ENCODE measurements at places on chromosomes 1 and 21.

- no peak for DNase-seq
Measured at GRCh38 chr1:218845589-218845988, 328.1 kb upstream of the LYPLAL1 start.

- DNase-seq = no peak
Measured at GRCh38 chr1:48741380-48741779, 35.3 kb downstream of the BEND5 start.

GRCh38 chr1:96492236-96492635, 229.3 kb upstream of the PTBP2 start:
- no peak for DNase-seq

GRCh38 chr1:119008483-119009311, 20.6 kb upstream of the TBX15 start:
- DNase-seq = no peak

- no peak for DNase-seq
Measured at GRCh38 chr1:57340334-57341070, 83.4 kb downstream of the DAB1 start.

- DNase-seq = no peak
Measured at GRCh38 chr1:37042506-37042905, 8.2 kb upstream of the GRIK3 start.

DNA sequence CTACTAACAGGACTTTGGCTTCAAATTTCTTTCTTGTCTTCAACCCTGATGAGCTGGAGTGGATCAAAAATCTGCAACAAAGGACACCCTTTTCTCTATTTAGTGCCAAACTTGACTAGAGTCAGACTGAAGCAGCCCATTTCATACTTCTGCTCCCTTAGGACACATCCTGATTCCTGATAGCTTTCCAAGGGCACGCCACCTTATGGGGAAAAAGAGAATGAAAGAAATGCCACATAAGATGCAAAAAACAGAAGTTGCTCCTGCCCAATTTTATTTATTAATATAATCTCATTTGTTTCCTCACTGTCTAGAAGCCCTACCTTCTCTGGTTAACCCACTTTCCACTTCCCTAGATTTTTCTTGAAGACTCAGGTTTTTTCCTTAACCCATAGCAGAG, 72.7 kb upstream of the NBPF4 start:
- no peak for DNase-seq

- no peak for DNase-seq
Measured at GRCh38 chr1:179026813-179027669, 1.3 kb downstream of the FAM20B start.

GRCh38 chr1:67053785-67054772, at the start of gene SLC35D1:
TSS of gene SLC35D1 (minus strand) at chr1:67054148. CDS start at chr1:67054013, 135 bp downstream.
- DNase-seq = peak; percentile 27

DNA sequence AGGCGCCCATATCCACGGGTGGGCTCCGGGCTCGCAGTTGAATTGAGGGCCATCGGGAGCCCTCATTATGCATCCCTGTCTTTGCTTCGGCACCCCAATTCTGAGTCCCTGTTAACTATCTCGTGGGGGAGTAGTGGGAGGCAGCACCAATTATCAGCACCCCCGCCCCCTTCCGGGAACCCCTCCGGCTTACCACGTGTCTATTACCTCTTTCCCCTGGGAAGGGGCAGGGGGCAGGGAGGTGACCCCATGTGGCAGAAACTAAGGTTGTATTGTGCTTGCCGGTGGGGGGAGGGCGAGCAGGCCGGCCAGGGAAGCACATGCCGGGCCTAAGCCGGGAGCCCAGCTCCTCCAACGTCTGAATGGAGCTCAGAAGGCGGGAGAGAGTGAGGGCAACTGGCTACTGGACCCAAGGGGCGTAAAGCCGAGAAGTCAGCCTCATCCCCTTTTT, 1.0 kb downstream of the LIN28A start:
- no peak for DNase-seq

DNA sequence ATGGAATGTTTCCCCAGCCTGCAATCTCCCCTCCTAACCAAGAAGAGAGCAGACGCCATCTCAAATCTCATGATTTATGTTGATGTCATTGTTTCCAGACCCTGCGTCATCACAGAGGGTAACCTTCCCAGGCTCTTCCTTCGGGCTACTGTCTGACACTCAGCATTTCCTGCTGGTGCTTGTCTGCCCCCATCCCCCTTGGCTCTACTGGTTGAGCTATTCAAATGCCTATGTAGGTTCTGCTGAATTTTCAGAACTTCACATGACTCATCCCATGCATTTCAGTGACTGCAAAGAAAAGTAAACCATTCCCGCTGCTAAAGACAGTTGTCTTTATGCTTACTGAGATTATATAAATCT, 24.8 kb upstream of the ITPKB start:
- DNase-seq = no peak

DNA sequence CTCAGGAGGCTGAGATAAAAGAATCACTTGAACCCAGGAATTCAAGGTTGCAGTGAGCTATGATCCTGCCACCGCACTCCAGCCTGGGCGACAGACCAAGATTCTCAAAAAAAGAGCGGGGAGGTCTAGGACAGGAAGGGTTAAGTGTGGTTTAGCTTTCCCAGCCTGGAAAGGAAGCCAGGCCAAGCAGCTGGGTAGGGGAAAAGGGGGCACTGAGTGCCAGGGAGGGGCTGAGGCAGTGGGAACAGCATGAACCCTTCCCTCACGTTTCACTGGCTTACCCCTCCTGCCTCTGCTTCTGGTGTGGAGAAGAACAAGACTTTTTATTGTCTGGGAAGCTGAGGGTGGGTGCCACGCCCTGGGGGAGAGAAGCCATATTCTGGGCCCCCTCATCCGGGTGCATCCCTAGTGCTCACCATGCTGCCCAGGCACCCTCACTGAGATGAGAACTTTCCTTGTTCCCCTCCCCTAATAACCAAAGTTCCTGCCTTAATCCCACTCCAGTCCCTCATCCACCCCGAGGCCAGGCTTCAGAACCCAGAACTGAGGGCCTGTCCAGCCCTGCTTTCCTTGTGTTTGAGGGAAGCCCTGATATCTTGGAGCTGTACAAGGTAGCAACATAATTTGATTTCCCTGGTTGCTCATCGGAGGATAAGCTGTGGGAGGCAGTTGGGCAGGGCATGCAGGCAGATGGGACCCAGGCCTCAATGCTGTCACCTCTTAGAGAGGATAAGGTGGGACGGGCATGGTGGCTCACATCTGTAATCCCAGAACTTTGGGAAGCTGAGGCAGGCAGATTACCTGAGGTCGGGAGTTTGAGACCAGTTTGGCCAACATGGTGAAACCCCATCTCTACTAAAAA, 2.0 kb upstream of the LMNA start:
- DNase-seq = no peak

DNA sequence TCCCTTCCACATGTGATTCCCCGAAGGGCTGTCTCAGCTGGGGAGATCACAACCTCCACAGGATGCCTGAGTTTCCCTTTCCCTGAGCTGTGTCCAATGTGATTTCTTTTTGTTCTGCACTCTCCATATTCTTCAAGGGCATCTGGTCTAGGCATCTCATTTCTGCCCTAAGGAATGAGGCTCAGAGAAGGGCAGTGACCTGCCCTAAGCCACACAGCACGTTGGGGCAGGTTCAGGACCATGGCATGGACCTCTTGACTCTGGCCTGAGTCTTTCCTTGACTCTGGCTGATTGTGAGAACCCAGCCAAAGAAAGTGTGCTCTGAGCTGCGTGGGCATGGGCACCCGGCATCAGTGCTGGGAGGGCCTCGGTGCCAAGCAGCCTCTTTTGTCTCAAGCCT, 590.3 kb downstream of the PTPRU start:
- no peak for DNase-seq

DNA sequence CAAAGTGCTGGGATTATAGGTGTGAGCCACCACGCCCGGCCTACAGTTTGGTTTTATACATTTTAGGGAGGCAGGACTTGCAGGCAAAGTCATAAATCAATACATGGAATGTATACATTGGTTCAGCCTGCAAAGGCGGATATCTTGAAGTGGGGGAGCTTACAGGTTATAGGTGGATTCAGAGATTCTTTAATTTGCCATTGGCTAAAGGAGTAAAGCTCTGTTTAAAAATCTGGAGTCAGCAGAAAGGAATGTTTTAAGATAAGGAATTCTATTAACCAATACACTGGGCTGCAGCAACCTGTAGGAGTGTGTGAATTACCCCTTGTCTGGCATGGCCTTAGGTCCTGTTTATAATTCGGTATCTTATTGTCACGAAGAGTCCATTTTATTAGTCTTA, 57.6 kb downstream of the OPTC start:
- DNase-seq = no peak

DNA sequence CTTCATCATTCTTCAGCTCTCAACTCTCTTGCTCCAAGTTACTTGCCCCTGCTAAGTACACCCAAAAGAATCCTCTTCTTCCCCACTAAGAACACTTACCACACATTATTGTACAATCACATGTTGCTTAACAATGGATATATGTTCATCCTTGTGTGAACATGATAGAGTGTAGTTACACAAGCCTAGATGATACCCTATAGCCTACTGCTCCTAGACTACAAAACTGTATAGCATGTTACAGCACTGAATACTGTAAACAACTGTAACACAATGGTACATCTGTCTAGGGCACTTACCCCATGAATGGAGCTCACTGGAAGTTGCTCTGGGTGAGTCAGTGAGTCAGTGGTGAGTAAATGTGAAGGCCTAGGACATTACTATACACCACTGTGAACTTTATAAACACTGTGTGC, 77.4 kb downstream of the RERE start:
- DNase-seq = no peak
